ENCODE measurements at places on chromosomes 12 and 14. TPM values are rescaled to one million over a fixed set of nuclear protein-coding genes. Genes with fewer than 3 reads are reported as not detected.

The FOXA1 gene
- not detected for total RNA-seq

- no peak for DNase-seq
Measured at GRCh38 chr12:4241592-4241991, 32.0 kb upstream of the CCND2 start.

DNA sequence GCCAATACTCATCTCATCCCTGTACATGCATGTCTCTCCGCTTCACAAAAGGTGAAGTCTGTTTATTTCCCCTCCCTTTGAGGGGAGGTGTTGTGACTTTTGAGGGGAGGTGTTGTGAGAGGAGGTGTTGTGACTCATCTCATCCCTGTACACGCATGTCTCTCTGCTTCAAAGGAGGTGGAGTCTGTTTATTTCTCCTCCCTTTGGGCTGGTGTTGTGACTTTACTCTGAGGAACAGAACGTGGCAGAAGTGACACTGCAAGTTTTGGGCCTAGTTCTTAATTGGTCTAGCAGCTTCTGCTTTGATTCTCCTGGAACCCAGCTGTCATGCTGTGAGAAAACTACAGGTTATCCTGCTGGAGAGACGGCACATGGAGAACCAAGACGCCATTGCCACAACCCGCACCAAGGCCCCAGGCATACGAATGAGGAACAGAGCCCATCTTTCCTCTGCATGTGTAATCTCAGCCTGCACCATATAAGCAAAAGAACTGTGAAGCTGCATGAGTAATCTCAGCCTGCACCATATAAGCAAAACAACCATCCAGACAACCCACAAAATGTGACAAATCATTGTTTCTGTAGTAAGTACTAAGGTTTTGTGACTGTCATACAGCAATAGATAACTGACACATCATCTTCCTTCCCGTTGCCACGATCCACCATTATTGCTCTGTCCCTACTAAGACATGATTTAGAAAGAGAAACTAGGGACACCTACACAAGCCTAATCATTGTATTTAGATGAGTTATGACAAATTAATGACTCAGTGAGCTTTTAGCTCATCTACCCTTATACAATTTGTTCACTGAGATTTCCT, 30.0 kb downstream of the GALNT4 start:
- DNase-seq: no peak

GRCh38 chr12:77231501-77231918, 166.1 kb upstream of the E2F7 start:
- DNase-seq: peak; percentile 68

DNA sequence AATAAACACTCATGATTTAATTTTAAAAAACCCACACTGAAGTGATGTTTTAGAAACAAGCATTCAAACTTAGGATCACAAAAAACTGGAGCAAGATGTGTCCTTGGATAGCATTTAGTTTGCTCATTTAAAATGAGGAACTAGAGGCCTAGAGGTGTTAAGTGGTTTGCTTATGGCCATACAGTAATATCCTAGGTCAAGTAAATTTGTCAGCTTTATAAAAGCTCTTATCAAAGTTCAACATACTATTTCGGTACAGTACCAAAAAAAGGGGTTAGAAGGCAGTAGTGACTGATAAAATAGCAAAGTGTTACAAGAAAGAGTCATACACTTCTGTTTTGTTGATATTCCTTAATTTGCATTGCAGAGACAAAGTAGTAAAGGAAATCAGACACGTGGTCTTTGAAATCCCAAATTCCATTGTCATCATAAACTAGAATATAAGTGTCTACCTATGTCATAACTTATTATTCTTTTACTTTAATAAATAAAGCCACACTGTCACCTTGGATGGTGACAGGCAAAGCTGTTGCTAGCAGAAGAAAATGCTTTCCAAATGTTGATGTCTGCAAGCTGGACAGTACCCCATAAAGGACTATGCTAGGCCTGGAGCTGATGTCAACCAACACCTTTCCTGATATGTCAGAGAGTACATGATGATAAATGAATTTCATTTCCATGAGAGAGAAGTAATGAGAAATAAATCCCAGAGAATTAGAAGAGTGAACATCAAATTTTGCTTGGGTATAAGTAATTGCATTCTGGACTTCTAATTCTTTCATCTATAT, 17.6 kb upstream of the SRP54 start:
- no peak for DNase-seq

DNA sequence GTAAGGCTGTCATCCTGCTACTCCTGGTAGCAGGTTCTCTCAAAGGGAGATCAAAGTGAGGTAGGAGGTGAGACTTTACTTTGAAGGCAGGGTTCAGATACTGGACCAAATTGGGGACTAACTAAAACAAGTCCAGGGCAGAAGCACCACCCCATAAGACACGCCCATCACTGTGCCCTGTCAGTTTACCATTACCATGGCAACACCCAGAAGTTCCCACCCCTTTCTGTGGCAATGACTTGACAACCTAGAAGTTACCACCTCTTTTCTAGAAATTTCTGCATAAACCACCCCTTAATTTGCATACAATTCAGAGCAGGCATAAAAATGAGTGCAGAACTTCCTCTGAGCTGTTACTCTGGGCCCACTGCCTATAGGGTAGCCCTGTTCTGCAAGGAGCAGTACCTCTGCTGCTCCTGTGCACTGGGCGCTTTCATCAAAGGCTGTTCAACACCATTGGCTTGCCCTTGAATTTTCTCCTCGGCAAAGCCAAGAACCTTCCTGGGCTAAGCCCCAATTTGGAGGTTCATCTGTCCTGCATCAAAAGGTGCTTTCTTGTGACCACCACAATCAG, 64.8 kb upstream of the MAX start:
- DNase-seq: no peak

DNA sequence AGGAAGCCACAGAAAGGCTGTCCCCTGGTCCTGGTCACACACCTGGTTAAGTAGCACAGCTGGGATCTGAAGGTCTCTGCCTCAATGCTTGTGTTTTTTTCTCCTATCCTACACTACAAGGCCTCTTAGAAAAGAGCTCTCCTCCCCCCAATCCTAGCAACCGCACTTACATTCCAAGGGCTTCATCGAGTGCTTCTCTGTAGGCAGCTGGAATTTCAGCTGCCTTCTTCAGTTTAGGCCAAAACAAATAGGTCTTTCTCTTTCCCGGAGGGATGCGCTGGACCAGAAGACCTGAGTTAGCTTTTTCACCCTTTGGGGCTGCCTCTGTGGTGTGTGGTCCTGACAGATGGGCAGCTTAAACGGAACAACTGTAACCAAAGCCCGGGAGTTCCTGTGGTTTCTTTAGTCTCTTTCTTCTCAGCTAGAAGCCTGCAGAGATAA, 109.7 kb downstream of the GPATCH2L start:
- no peak for DNase-seq

GRCh38 chr14:95256002-95256775, 63.5 kb downstream of the CLMN start:
- DNase-seq: no peak

The ADAM21 gene
- total RNA-seq: not detected

DNA sequence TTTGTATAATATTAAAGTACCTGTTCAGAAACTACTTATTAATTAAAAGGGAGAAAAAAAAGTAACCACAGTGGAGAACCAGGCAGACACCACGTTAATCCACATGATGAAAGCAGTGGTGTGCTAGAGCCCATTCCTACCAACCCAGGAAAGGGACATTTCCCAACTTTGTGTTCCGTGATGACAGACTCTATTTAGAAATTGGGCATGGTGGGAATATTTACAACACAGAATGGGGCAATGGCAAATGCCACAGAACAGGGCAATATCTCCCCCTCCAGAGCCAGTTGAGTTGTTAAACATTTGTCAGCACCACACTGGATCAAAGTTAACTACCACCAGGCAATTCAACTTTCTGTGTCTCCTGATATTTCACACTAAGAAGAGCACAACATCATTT, 1.2 kb upstream of the HIGD1C start:
- no peak for DNase-seq

- no peak for DNase-seq
Measured at GRCh38 chr12:62530596-62530995, 64.0 kb downstream of the MON2 start.

The CAPZA3 gene
- not detected for total RNA-seq

The KCNH3 gene
- 0.21 TPM for total RNA-seq

DNA sequence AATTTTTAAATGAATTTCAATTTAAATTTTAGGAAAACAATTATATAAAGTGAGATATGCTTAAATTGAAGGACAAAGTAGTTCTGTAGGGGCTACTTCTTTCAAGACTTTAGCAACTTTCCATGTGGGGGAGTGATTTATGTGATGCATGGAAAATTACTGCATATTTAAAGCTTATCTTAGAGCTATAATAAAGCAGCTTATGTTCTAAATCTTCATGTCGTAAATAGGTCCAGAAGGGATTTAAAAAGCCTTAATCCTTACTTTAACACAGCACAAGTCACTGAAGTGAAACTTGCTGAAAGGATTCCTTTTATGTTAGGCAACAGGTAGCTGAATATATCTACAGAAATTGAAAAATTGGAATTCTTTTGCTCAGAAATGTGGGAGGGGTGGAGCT, 340.4 kb downstream of the NAV3 start:
- DNase-seq: no peak
